ENCODE measurements at places on chromosomes 4 and X. TPM values are rescaled to one million over a fixed set of nuclear protein-coding genes. Genes with fewer than 3 reads are reported as not detected.

FAM184B gene
- 0.17 TPM for total RNA-seq

DNA sequence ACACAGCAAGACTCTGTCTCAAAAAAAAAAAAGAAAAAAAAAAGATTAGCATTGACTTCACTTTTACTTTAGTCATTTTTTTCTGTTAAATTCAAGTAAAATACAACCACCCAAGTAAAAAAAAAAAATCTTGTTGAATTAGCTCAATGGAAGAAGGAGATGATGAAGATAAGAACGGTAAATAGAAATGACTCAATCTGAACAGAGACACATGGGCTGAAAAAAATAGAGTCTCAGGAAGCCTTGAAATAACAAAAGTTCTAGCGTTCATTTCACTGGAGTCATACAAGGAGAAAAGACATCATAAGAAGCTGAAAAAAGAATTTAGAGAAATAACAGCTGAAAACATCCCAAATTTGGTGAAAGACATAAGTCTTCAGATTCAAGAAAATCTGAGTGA lies 75.5 kb downstream of the CASP3 start:
- no peak for DNase-seq

- no peak for DNase-seq
Measured at GRCh38 chr4:79613269-79613935, 205.4 kb upstream of the GK2 start.

DNA sequence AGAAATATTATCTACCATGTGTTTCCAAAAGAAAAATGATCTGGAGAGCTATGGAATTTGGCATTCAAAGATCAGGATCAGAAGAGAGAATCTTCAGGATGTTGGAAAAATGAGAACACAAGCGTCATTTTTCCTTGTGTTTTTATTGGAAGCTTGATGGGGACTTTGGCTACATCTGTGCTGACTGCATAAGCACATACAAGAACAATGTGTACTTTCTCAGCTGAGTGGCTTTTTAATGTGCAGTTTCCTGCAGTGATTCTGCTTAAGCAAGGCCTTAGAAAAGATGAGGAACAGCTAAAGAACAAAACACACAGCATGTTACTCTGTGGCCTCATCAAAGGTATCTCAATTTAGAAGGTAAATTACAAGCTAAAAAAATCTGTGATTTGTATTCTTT lies 1039.9 kb downstream of the GLUD2 start:
- DNase-seq: no peak

- no peak for DNase-seq
Measured at GRCh38 chrX:70924294-70924911, 6.5 kb downstream of the SLC7A3 start.

GRCh38 chrX:100216083-100216482 lies 194.0 kb downstream of the PCDH19 start:
- no peak for DNase-seq

- DNase-seq: no peak
Measured at GRCh38 chrX:64976673-64977040, 407 bp upstream of the ZC4H2 start.

DNA sequence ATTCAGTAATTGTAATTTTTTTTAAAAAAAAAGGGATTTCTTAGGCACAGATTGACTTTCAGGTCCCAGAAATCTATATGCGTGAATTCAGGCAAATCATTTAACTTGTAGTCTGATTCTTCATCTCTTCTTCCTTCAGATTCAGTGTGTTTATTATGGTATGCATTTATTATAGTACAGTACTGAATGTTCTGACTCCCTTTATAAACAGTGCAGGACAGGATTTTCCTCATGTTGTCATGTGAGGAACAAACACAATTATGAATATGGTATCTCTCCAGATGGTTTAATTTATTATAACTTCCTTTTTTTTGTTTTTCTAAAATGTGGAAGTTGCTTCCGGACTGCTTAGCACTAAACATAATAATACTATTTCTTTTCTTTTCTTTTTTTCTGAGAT lies 54.2 kb downstream of the RPS3A start:
- DNase-seq: no peak

All from progenitor cell of endocrine pancreas (in vitro differentiated cells).